Stimulated activated CD4-positive, alpha-beta T cell treated with anti-CD3 and anti-CD28 coated beads, Interleukin-2, amount 100 ng/mL, for 24 hours (primary cell): ENCODE measurements at places on chromosomes 1 and 21.

- no peak for DNase-seq
These were observed 35.4 kb downstream of the CENPF start for GRCh38 chr1:214638459-214638807.

- no peak for DNase-seq
These were observed 41.7 kb upstream of the RAB4A start for GRCh38 chr1:229229137-229229720.

DNA sequence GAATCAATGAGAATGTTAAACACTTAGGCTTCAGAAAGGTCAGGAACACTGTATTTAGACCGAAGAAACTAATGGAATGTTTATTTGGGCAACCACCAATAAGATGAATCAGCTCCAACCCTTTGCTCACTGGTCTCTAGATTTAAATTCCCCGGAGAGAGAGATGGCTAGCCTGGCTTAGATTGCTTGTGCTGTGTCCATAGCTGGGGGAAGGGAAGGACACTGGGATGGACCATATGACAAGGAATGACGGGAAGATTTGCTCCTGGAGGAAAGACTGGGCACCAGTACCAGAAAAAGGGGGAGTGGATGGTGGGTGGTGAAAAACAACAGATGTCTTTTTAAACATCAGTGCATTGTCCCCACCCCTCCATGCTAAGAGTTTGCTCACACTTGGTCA lies 426.6 kb downstream of the DUSP10 start:
- DNase-seq = no peak

- no peak for DNase-seq
These were observed 5.7 kb downstream of the URB1 start for GRCh38 chr21:32387151-32387550.

GRCh38 chr1:184350573-184350972 lies 36.3 kb upstream of the C1orf21 start:
- no peak for DNase-seq

DNA sequence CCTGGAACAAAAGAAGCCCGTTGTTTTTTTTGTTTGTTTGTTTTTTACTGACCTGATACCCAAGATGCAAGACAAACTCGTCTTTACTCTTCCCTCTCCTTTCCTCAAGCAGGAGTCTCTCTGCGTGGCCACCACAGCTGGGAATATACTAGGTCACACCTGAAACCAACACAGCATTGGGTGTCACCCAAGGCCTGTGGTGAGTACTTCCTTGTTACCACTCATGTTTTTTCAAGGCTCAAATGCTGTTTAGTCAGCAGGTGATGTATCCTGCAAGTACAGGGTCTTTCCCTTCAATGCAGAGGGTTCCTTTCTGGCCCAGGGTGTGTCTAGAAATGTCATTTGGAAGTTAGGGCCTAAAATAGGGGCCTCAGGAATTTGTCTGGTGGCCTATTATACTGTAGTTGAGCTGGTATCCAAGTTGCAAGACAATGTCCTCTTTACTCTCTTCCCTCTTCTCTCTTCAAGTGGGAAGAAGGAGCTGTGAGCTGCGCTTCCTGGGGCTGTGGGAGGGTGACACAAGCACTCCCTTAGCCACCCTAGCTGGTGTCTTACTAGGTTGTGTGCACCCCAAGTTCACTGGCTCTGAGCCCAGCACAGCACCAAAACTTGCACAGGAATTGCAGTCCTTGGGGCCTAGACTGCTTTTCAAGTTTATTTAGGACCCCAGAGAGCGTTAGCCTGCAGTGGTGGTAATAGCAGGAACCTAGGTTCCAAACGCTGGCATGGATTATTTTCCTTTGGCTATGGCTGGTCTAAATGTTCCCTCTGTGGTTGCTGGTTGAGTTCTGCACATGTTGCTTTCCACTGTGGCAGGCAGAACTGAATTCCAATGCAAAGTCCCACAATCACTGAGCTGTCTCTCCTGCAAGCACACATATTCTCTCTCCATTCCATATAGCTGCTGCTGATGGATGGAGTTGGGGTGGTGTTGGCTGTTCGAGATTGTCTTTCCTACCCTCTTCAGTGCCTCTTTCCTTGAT lies 91.4 kb upstream of the LYPLAL1 start:
- DNase-seq = no peak

- no peak for DNase-seq
These were observed 34.5 kb upstream of the LBR start for GRCh38 chr1:225462429-225462713.

GRCh38 chr1:163999131-163999530 lies 559.9 kb upstream of the PBX1 start:
- DNase-seq = no peak

DNA sequence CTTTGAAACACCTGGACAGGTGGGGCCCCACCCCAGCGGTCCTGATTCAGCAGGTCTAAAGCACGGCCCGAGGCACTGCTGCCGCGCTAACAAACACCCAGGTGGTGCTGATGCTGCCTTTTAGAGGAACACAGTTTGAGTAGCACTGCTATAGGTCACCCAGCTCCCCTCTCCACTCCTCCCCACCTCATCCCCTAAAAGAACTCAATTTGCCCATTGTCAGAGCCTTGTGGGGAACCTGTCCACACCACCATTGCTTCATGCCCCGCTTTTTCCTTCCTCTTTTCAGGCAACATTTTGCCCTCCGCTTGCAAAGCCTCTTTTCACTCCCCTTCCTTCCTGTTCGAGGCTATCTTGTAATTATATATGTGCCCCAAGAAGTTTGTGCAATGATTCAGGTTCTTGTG lies 26.2 kb upstream of the PADI4 start:
- DNase-seq = no peak

DNA sequence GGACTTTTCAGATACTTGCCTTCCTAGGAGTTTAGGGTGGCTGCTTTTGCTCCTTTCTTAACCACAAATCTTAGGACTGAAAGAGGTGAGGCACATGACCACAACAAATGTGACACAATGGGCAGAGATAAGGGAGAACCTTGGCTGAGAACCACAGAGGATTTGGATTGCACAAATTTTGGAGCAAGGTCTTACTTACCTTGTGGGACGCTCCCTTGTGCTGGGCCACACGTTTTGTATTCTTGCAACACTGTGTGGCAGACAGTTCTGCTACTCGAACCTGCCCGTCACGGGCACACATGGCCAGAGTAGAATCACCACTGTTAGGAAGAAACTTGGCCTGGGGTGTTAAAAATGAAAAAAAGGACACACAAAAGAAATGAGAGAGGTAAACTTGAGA lies 23.9 kb downstream of the DCAF8 start:
- no peak for DNase-seq

- DNase-seq = no peak
These were observed 10.9 kb upstream of the COL18A1 start for GRCh38 chr21:45393833-45394638.

- no peak for DNase-seq
These were observed 93.8 kb downstream of the C21orf91 start for GRCh38 chr21:17725339-17725738.

GRCh38 chr1:206556047-206556749 lies 48.9 kb downstream of the RASSF5 start:
- DNase-seq = no peak

DNA sequence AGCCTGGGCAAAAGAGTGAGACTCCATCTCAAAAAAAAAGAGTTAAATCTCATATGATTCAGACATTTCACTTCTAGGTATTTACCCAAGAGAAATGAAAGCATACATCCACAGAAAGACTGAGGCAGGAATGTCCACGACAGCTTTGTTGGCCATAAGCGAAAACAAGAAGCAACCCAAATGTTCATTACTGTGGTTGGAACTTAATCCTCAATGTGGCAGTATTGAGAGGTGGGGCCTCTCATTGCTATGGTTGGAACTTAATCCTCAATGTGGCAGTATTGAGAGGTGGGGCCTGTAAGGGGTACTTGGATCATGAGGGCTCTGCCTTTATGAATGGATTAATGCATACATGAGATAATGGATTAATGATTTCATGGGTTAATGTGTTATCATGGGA lies 15.2 kb downstream of the C21orf58 start:
- DNase-seq = no peak

- peak; percentile 72 for DNase-seq
These were observed 3.0 kb downstream of the ATP2B4 start for GRCh38 chr1:203629507-203630082.

GRCh38 chr1:197140121-197140520 lies 6.3 kb downstream of the ASPM start:
- no peak for DNase-seq

GRCh38 chr1:90402893-90403849 lies 313.9 kb downstream of the BARHL2 start:
- no peak for DNase-seq

GRCh38 chr1:67686267-67687197 lies 1.5 kb downstream of the GADD45A start:
- DNase-seq = peak; percentile 62

DNA sequence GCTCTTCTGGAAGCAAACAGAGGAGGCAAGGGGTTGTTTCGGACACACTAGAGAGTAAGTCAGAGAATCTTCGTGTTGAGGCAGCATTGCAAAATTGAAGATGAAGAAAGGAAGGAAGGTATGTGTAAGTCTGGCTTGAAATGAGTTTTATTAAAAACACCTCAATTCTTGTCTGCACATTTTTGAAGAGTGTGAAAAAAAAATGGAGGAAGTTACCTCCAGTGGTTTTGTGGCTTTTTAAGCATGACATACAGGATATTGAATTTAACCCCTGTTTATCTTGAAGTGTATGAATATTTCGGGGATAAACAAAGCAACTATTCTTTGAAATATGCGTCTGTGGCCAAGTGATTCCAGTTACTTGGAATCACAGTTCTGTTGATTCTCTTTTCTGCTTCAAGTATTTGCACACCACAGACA lies 203.2 kb upstream of the SGIP1 start:
- DNase-seq = no peak

DNA sequence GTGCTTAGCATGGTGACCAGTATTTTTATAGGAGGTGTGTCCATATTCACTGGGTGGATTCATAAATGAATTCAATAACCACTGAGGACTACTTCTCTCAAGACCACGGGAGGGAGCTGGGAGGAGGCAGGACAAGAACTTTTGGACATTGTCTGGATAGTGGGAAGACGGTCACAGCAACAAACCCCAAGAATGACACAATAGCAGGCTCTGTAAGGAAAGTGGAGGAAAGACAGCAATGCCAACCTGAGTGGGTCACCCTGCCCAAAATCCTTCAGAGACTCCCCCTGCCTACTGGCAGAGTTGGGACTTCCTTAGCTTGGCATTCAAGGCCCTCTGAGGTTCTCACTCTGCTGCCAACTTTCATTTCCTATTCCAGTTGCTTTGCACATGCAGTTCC lies 42.0 kb downstream of the GLIS1 start:
- DNase-seq = no peak

GRCh38 chr1:81379430-81379829 lies 421.3 kb upstream of the ADGRL2 start:
- DNase-seq = no peak

- no peak for DNase-seq
These were observed 14.6 kb downstream of the NFASC start for GRCh38 chr1:204885288-204885711.

DNA sequence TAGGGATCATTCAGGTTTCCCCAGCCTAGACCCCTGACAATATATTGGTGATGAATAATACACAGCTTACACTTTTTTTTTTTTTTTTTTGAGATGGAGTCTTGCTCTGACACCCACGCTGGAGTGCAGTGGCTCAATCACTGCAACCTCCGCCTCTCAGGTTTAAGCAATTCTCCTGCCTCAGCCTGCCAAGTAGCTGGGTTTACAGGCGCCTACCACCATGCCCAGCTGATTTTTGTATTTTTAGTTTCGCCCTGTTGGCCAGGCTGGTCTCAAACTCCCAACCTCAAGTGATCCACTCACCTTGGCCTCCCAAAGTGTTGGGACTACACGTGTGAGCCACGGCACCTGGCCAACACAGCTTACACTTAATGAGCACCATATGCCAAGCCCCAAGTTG lies 7.2 kb downstream of the VASH2 start:
- DNase-seq = no peak

DNA sequence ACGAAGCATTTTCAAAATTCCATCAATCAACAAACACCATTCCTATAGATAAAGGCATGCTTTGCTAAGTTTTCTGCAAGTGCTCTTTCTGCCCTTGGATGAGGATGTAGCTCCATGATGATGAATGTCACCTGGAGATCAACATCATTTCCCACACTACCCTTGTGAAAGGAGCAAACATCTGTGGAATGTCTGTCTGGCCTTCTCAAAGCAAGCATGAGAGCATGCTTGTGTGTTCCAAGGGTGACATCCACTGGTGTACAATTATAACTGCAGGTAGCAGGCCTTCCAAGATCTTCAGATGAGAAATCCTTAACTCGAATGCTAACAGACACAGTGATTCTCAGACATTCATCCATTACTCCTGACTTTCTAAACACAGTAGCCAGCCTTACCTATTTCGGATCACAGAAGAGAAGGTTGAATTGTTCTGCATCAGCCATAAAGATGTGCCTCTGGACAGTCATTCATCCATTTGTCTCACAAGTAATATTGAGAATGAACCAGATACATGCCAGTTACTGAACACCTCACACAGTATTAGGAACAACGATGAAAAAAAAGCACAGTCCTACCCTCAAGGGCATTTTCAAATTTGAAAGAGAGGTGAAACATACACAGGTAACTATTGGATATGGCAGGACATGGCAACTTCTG lies 162.4 kb downstream of the TPR start:
- DNase-seq = no peak

DNA sequence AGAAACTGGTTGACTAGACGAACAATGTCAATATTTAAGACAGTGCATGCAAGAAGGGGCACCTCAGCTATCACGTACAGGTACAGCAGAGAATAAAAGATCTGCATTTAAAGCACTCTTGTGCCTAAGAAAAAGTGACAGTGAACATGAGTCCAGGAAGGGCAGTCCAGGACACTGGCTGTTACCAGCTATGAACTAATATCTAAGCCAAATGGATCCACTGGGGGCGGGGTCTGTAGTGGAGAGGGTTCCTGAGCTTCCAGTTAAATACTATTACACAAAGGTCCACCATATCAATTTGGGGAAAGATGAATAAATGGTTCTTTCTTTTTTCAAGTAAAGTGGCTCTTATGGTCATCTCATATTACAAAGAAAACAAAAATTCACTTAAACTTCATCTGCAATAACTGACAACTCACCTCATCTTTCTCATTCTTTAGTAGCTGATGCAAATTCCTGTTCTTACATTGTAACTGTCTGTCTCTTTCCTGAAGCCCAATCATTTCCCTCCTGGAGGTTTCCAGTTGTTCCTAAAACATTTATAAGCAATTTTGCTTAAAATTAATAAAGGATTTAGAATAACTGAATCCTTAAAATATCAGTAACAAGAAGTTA lies 24.5 kb downstream of the SSX2IP start:
- no peak for DNase-seq

DNA sequence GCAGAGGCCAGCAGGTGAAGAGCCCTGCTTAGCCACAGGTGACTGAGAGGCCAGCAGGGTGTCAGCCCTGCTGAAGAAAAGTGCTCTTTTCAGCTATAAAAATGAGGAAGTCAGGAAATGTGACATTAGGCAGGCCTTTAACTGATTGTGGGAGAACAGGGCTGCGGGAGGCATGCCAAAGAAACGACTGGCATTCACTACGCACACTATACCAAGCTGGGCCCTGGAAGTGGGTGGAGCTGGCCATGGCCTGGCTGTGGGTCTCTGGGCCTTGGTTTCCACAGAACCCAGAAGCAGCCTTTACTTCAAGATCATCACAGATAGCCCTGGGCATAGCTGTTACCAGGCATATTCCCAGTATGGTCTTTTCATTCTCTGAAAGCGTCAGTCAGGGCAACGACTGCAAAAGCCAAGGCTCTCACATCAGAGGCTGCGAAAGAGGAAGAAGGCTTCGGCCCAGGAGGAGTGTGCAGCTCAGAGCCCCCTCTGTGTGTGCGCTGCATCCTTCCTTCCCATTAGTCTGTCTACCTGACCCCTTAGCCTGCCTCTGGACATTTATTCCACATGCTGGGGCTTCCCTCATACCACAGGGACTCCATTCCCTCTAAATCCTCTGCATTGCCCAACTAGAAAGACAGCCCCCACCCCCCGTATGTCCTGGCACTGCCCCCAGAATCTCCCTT lies 14.3 kb downstream of the SLC2A1 start:
- no peak for DNase-seq
